ENCODE measurements at places on chromosomes 13 and 19.

DNA sequence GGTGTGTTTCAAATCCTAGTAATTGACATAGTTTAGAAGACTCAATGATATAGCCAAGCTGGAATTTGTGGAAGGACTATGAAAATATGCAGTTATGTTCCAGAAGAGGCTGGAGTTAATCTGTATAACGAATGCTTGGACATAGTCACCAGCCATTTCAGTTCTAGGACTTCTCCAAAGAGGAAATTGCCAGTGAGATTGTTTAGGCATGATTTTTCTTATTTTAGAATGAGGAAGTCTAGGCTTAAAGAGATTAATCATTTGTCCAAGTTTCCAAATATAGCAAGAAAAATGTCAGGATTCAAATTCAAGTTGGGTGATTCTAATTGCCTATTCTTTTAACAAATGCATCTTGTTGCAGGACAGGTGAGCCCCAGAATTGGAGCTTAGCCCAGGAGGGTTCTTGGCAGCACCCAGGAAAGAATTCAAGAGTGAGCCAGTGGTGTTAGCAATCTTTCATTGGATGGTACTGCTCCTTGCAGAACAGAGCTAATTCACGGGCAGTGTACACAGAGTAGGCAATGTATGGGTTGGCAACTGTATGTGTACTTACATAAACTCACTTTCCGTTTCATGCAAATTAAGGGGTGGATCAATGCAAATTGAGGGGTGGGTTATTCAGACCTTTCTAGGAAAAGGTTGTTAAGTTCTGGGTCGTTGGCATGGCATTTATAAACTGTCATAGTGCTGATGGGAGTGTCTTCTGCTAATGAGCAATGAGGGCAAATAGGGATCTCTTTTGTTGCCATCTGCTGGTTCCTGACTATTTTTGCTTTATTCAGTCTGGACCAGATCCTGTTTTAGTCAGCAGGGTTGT, 763.1 kb upstream of the SLITRK1 start:
- peak; percentile 71 for DNase-seq

DNA sequence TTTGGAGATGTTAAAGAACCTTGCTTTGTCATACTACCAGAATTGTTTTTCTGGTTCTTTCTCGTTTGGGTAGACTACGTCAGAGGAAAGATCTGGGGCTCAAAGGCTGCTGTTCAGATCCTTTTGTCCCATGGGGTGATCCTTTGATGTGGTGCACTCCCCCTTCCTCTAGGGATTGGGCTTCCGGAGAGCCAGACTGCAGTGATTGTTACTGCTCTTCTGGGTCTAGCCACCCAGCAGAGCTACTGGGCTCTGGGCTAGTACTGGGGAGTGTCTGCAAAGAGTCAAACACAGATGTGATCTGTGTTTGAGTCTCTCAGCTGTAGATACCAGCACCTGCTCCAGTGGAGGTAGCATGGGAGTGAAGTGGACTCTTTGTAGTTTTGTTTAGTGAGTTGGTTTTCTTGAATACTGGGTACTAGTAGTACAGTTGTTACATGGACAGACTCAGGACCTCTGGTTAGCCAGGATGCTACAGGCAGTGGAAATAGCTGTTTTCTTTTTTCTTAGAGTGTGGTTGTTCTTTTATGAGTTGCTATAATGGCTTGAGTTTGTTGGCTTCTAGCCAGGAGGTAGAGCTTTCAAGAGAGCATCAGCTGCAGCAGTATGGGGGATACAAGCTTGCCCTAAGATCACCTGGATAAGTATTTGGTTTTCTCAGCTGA, 34.4 kb downstream of the DNAJC15 start:
- no peak for DNase-seq

GRCh38 chr19:39238209-39238608, 6.6 kb downstream of the IFNL3 start:
- no peak for DNase-seq

DNA sequence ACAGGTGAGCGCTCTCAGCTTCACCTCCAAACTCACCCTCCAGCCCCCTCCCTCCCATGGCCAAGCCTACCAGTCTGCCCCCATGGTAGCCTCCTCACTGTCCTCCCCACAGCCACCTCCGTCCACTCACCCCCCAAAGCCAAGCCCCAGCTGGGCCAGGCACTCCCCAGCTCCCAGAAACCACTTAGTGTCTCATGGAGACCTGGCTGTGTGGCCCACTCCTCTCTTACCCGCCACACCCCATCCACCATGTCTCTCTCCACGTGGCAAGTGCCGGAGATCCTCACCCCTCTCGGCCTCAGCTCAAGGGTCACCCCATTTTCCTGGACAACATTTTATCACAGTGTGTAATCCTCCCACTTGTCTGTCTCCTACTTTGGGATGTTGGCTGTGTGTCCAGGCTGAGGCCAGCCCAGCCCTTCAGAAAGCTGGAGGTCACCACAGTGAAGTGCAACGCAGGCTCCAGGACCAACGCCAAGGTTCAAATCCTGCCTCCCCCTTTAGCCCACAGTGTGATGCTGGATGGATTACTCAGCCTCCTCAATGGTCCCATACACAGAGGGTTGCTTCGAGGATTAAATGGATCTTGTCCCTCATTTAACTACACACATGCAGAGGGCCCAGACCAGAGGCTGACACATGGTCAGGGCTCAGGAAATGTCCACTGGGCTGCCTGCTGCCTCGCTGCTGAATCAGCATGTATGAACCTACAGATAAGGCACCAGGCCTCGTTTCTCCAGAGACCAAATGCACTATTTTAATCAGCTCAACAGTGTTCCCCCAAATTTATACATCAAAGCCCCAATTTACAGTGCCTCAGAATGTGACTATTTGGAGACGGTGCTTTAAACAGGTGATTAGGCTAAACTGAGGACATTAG, 71.3 kb downstream of the CEBPG start:
- DNase-seq: no peak

DNA sequence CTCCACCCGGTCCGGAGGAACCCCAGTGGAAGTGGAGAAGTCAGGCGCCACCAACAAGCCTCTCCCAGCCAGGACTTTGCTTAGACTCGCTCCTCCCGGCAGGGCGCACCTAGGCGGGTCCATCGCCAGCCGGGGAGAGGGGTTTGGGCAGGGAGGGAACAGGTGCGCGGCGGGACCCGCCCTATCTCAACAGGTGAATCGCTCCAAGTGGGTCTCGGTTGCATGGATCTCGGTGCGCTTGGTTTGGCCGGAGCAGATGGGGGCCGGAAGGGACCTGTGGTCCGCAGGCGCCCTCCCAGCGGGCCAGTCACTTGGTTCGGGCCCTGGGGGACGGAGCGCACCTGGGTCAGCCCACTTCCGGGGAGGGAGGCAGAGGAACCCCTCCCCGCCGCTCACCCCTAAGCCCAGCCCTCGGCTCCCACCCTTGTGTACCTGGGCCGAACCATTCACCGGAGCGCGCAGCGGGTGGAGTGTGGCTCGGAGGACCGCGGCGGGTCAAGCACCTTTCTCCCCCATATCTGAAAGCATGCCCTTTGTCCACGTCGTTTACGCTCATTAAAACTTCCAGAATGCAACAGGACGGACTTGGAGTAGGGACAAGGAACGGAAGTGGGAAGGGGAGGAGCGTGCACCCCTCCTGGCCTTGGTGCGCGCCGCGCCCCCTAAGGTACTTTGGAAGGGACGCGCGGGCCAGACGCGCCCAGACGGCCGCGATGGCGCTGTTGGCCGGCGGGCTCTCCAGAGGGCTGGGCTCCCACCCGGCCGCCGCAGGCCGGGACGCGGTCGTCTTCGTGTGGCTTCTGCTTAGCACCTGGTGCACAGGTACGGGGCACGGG, at the start of gene LSR:
LSR (plus strand) TSS at position 693 of the 836 bp plus-strand sequence; CDS start at position 714, 21 bp downstream.
- peak; percentile 3 for DNase-seq

- DNase-seq: peak; percentile 14
These were observed 409.0 kb downstream of the COG6 start for GRCh38 chr13:40064154-40065097.

DNA sequence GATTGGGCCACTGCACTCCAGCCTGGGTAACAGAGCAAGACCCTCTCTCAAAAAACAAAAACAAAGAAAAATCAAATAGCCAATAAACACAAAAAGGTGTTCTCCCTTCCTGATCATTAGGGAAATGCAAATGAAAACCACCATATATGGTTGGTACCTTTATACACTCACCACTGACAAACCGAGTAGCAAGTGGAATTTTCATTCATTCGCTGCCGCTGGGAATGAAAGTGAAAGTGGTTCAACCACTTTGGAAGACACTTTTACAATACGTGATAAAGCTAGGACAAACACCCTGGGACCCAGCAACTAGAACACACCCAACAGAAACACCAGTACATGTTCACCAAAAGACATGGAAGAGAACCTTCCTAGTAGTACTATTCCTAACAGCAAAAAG, 21.0 kb downstream of the GRIK5 start:
- no peak for DNase-seq

DNA sequence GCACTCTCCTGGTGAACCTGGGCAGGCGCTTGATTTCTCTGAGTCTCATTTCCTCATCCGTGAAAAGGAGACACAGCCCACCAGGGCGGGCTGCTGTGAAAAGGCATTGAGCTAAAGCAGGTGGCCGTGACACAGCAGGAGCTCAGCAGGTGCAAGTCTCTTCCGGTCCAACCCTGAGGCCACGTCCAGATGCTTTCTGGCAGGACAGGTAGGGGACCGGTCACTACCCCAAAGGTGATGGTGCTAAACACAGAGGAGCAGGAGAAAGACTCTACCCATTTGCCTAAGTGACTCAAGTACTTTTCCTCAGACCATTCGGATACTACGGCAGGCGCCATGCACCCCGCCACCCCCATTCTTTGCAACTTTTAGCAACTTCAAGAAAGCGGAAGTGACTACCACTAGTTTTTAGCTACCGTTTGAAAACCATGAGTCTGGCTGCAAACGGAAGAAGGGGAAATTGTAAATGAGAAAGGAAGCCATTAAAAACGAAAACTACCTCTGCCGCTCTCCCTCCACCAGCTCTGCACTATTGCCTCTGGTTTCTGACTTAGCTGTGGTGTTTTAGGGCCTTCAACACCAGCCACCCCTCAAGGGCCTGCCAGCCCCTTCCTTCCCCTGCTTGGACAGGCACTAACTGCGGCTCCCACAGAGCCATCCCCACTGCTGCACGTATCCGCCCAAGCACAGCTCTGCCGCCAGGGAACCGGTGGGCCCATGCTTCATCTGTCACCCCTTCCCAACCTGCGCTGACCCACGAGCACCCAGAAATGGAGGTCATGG, 4.8 kb downstream of the PPP6R1 start:
- DNase-seq: peak; percentile 78

GRCh38 chr19:54425382-54425723, 10.1 kb downstream of the TTYH1 start:
- no peak for DNase-seq

GRCh38 chr19:13153569-13154240, 3.5 kb downstream of the IER2 start:
- peak; percentile 35 for DNase-seq

DNA sequence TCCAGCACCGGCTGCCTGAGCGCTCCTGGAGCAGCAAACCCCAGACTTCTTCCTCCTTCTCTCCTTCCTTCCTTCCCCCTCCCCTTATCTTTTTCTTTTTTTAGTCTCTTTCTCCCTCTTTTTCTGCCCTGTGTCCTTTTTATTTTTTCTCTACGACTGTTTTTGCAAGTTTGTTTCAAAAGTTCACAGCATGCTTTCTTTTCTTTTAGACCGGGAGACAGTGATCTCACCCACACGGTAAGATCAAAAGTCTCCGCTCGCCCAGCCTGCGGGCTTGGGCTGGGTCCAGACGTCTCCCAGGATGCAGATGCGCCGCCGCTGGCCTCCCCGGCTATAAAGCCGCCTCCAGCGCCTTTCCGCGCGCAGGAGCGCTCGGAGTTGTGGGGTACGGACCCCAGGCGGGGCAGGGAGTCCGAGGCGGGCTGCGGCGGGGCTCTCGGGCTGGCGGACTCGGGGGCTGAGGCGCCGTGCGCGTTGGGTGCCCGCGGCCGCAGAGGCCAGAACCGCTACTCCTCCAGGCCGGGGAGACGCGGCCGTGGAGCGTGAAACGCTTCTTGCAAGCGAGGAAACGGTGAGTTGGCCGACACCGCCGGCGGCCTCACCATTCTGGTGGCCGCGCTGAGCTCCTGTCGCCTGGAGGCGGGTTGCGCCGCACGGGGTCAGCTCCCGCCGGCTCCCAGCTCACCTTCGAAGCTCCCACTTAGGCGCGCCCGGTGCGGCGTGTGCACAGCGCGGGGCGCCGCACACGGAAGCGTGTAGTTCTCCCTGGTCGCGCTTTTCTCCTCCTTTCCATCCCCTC, 2.0 kb upstream of the TSHZ3 start:
- DNase-seq: no peak

- no peak for DNase-seq
These were observed 117.3 kb downstream of the RAB20 start for GRCh38 chr13:110444226-110444653.

DNA sequence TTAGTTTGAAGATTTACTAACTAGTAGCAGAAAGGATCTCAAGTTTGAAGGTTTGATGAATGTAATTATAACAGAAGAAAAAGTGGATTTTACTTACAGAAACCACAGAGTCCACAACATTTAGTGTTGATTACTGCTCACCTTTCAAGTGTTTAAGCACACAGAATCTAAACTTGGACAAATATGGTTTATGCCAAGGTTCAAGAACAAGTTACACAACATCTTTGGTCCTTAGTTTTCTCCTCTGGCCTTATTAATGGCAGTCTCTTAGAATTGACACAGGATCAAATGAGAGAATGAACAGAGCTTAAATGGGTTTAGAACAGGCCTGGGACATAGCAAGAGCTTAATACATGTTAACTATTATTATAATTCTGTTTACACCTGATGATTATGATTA, 133.0 kb downstream of the RBM26 start:
- DNase-seq: no peak

DNA sequence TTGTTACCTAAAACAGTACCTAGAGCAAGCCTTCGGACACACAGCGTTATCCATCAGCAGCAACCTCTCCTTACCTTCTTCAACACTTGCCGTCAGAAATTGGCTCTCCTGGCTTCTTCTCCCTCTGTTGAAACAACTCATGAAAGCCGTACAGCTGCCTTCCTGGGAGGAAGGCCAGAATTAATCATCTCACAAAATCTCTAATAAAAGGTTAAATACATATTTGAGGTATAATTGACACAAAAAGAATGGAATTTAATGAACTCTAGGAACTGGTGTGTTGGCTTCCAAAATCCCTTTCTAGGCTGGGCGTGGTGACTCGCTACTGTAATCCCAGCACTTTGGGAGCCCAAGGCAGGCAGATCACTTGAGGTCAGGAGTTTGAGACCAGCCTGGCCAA, 37.3 kb upstream of the GTF2F2 start:
- DNase-seq: no peak

- no peak for DNase-seq
These were observed 954.1 kb downstream of the UQCRFS1 start for GRCh38 chr19:28258829-28259228.

- no peak for DNase-seq
These were observed 21.1 kb downstream of the ZNF274 start for GRCh38 chr19:58203814-58204475.

- no peak for DNase-seq
These were observed 351.7 kb downstream of the SPRY2 start for GRCh38 chr13:79989217-79989661.

GRCh38 chr13:81714513-81714912, 1373.6 kb upstream of the SPRY2 start:
- DNase-seq: no peak

All from inflammatory macrophage (primary cell).